ENCODE measurements at places on chromosomes 4 and X.
A peak's percentile ranks its signal among the peaks of the same experiment; 100 is the strongest.

- DNase-seq = no peak
These were observed 335.8 kb upstream of the SFRP2 start for GRCh38 chr4:154124539-154125255.

DNA sequence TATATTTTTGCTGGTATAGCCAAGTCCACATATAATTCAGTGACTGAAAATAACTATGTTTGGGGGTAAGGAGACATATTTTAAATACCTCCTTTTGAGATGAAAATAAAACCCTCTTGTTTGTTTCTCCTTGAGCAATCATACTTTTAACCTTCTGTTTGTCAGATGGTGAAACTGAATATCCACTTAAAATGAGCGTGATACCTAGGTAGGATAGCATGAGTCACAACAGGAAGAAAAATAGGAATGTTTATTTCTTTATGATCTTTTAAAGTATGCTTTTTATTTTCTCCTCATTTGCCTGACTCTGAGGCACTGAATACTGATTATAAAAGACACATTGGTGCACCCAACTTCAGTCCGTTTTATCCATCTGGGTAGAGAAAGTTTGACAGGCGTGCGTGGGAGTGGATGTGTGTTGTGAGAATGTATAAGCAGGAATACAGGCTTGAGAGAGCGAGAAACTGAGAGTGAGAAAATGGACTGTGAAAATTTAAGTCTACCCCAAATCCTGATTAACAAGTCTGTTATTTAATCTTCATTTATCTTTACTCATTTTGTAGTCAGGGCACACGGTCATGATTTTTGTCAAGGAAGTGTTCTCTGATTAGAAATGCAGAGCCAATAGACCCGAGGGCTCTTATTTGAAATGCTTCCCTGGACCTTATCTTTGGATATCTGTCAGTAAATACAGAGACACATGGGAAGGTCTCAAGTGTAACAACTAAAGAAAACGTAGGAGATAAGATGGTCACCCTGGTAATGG, 62.1 kb upstream of the ANTXR2 start:
- DNase-seq = no peak

GRCh38 chr4:118158763-118159375, 124.6 kb downstream of the NDST3 start:
- no peak for DNase-seq

DNA sequence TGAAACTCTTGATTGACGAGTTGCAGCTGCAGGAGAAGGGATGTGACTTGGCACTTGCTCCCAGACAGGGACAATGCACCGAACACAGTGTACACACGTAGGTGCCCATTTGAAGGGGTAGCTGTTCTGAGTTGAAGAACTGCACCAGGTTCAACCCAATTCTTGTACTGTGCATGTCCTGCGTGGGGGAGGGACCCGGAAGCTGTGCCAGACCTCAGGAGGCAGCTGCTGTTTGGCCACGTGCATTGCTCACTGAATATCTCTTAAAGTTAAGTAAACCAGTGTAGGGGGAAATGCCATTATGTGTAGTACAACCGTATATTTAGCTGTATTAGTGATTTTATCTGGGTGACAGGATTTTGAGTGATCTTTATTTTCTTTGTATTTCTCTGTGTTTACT, 12.0 kb upstream of the RBBP7 start:
- DNase-seq = peak; percentile 30
